Cardiac muscle cell (in vitro differentiated cells and primary cell): ENCODE measurements at places on chromosomes 5 and 9.

DNA sequence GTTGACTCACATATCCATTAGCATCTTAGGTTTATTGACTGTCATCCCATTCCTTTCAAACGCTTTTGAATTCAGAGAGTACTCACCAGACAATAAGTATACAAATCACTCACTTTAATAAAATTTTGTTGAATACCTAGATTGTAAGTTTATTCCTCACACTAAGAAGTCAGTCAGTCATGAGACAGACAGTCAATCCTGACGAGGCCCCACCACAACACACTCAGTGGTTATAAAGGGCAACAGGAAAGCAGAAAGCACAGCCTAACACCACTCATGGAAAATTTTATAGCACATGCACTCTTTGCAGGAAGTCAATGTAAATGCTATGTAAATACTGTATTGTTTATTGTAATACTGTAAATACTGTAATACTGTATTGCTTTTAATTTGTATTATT, 176.3 kb upstream of the PTGER4 start:
- DNase-seq: no peak

GRCh38 chr9:89745601-89746376, 141.0 kb downstream of the GADD45G start:
- no peak for DNase-seq

GRCh38 chr5:136042665-136043121, 13.9 kb downstream of the TGFBI start:
- DNase-seq: peak; percentile 47

DNA sequence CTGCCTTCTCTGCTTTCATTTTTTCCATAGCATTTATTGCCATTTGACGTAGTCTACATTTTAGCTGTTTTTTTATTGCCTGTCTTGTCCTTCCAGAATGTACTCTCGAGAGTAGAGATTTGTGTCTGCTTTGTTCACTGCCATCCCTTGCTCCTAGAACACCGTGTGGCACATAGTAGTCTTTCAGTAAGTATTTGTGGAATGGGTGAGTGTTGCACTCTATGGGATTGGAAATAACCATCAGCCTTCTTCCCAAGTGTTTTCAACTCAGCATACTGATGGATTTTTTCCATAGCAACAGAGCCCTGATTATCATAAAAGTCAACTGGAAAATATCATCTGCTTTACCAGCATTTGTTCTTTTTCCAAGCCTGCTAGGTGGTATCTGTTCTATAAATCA, 462.6 kb downstream of the ENC1 start:
- DNase-seq: no peak

- DNase-seq: no peak
Observed at GRCh38 chr5:180639741-180640610, 9.4 kb downstream of the FLT4 start.

DNA sequence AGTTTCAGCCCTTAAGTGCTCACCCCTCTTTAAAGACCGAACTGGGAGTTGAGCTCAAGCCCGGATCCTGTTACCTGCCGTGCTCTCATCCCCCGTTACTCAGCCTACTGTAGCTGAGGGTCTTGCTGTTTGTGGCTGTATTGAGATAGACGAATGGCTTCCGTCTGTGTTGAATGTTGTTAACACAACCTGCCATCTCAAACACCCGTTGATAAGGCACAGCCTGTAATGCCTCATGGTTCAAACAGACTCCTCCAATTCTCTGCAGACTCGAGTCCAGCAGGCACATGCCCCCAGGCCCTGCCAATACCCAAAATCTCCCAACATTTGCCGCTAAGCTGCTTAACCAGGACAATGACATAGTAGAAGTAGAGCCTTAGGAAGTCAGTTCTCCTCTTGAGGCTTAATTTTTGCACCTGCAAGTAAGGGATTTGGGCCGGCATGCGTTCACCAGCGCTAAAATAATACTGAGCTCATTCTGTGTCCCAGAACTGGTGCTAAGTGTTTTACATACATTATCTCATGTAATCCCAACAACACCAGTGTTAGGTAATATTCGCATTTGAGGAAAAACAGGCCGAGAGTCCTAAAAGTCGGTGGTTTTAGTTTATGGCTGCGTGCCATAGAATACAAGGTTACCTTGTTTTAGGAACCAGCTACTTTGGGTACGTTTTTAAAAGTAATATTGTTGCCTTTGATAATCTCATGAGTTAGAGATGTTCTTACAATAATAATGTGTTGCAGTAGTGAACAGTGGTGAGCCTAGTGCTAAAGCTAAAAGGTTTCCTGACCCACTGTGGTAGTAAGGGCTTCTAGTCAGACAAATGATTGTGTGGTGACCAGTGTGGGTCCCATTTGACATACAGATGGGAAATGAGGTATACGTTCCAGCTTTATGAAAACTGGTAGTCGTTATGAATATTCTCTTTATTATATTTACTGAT, 1.5 kb upstream of the RFX3 start:
- DNase-seq: peak; percentile 45

DNA sequence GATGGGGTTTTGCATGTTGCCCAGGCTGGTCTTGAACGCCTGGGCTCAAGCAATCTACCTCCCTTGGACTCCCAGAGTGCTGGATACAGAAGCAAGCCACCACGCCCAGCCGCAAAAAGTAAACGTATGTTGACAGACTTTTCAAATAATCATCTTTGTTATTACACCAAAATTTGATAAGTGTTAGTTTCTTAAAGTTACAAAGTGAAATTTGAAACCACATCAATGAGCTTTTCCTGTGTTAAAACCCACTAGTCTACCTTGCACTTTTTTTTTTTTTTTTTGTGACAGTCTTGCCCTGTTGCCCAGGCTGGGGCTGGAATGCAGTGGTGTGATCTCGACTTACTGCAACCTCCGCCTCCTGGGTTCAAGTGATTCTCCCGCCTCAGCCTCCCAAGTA, 29.9 kb downstream of the SPACA9 start:
- DNase-seq: no peak

GRCh38 chr5:150762211-150762610, 3.4 kb upstream of the DCTN4 start:
- DNase-seq: peak; percentile 67
